ENCODE measurements at places on chromosomes 16 and 17.

GRCh38 chr16:25570131-25570530, 121.6 kb upstream of the HS3ST4 start:
- DNase-seq = no peak

DNA sequence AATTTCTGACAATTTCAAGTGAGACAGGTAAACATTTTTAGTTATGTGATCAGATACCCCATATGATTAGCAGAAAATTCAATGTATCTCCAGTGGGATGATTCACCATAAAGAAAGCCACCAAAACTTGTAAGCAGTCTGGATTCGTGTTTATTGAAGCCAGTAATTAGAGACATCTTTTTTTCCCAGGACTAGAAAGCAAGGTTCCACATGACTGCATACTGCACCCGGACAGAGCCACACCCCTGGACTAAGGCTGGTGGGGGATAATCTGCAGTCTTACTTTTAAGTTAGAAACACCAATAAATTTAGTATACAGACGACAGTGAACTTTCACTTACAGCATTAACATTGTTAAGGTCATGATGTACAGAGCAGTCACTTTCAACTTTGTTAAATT, 24.2 kb upstream of the CMTM4 start:
- DNase-seq = no peak

DNA sequence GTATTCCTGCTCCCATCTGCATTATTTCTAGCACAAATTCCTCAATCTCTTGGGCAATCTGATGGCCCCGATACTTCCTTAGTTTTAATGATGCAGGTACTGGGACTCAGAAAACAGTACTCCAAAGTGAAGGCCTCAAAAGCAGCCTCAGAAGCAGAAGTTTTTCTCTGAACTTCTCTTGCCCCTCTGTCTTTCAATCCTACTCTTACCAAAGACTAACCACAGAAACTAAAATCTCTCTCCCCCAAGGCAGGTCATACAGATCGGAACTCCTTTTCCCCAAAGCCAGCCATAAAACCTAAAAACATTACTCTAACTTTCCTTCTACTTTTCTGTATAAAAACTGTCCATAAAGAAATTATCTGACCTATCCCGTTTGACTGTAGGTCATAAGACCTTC, 103.5 kb downstream of the HS3ST3A1 start:
- DNase-seq = no peak

DNA sequence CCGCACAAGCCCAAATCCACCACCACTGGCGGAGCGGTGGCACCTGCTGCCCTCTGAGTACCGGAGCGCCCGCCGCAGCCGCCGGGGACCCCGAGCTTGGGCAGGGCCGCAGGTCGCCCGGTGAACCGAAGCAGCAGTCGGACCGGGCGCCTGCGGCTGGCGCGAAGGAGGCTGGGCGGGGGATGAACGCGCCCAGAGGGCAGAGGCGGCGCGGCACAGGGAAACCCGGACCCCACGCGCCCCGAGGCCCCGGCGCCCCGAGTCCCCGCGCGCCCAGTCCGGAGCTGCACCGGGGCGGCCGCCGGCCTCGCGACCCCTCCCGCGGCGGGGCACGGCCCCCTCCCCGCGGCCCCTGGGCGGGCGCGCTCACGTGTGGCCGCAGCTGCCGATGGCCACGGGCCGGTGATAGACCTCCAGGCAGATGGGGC, 393 bp downstream of the RNF166 start:
- no peak for DNase-seq

DNA sequence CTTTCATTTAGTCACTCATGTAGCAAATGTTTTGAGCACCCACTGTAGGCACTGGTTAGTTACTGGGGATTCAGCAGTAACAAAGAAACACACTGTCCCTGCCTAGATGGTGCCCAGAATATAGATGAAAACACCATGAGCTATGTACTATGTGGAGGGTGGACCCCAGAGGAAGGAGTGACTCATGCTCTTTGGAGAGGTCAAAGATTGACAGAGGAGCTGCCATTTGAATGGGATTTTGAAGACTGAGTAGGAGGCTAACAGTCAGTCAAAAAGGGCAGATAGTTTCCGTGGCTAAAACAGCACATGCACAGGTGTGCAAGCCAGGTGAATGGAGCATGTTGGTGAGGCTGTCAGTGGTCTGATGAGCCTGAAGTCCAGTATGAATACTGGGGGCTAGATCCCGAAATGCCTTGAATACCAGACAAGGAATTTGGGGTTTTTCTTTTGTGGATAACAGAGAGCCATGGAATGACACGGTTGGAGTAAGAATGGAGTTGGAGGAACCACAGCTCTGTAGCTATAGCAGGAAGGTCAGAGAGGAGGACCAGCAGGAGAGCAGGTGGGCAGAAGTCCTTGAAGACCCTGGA, 6.1 kb downstream of the IL21R start:
- peak; percentile 28 for DNase-seq

Data from effector CD4-positive, alpha-beta T cell (primary cell).